ENCODE measurements at places on chromosomes 5 and 9.

DNA sequence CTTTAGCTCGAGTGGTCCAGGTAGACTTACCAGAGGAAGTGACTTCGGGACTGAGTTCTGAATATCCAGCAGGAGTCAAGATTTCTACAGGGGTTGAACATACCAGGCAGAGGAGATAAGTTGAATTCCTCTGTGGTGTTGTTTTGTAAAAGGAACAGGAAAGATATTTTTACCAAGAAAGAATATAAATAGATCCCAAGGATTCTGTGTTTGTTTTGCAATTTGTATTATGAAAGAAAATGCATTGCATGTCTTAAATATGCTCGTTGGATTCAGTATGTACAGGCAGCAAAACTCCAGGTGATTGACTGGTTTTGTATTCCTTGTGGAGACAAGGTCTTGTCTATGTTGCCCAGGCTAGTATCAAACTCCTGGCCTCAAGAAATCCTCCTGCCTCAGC lies 197.8 kb downstream of the FRMD3 start:
- DNase-seq: no peak

DNA sequence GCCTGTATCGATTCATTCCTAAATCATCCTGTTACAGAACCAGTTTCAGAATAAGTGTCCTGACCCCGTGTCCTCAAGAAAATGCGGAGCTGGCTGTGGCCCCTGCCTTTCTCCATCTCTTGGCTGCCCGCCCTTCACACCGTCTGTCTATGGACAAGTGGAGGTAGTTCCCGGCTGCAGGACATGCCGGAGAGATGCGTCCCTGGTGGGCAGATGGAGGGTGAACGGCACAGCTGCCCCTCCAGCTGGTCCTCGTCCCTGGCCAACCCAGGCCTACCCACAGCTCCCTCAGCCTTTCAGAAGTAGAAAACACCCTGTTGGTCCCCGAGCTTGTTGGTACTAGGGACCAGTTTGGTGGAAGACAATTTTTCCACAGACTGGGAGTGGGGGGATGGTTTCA lies 14.8 kb upstream of the EXOC3 start:
- DNase-seq: no peak

- no peak for DNase-seq
Measured at GRCh38 chr5:129653442-129653841, 94.5 kb upstream of the MINAR2 start.

GRCh38 chr5:91521334-91521733 lies 138.2 kb upstream of the ARRDC3 start:
- no peak for DNase-seq

DNA sequence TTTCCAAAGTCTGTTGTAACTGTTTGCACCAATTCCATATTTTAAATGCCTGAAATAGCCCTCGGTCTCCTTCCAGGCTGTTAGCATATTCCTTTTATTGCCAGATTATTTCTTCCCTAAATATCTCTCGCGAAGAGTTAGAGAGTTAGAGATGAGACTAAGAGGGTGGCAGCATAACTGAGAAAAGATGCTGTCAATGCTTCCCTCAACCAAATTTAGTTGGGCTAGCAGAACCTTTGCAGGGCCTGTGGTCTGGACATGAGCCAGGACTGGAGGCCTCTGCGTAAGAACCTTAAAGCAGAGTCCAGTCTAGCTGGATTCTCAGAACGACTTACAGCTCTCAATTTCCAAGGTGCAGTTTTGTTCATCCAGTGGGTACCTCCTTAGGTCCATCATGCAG lies 135.9 kb downstream of the GABRB2 start:
- no peak for DNase-seq

GRCh38 chr5:142446131-142446959 lies 121.5 kb upstream of the SPRY4 start:
- no peak for DNase-seq

DNA sequence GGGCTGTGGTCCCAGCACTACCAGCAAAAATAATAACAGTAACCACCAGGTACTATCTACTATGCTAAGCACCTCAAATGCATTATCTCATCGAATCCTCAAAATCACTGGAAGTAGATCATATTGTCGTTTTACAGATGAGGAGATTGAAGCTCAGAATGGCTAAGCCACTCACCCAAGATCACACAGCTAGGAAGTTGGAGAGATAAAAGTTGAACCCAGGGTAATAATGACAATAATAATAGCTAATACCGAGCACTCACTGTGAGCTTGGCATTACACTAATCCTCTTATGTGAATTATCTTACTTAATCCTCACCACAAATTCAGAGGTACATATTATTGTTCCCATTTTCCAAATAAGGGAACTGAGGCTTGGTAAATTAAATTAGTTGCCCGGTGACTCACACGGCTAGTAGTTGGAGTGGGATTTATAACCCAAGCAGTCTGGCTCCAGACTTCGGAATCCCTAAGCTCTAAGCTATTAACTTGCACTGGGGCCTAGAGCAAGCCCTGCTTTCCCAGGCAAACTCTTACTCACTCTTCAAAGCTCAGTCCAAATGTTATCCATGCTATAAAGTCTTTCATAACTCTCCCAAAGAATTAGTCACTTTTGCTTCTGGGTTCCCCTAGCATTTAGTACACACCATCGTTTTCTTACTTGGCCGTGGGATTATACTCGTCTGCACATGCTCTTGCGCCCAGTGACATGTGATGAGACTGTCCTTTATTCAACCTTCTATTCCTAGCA lies 3.8 kb downstream of the ARSI start:
- DNase-seq: peak; percentile 51

- DNase-seq: peak; percentile 24
Measured at GRCh38 chr5:163379298-163380155, 57.9 kb upstream of the CCNG1 start.

DNA sequence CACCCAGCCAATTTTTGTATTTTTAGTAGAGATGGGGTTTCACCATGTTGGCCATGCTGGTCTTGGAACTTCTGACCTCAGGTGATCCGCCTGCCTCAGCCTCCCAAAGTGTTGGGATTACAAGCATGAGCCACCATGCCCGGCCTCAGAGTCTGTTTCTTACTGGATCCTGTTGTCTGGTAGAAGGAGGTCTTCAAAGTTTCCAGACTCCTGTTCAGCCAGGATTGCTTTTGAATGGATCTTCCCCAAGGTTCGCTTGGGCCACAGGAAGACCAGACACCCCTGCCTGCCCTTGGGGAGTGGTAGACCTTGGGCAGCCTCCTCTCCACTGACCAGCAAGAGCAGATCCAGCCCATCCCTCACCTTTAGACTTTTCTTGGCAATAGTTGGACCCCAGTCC lies 7.6 kb upstream of the LCN2 start:
- DNase-seq: no peak

DNA sequence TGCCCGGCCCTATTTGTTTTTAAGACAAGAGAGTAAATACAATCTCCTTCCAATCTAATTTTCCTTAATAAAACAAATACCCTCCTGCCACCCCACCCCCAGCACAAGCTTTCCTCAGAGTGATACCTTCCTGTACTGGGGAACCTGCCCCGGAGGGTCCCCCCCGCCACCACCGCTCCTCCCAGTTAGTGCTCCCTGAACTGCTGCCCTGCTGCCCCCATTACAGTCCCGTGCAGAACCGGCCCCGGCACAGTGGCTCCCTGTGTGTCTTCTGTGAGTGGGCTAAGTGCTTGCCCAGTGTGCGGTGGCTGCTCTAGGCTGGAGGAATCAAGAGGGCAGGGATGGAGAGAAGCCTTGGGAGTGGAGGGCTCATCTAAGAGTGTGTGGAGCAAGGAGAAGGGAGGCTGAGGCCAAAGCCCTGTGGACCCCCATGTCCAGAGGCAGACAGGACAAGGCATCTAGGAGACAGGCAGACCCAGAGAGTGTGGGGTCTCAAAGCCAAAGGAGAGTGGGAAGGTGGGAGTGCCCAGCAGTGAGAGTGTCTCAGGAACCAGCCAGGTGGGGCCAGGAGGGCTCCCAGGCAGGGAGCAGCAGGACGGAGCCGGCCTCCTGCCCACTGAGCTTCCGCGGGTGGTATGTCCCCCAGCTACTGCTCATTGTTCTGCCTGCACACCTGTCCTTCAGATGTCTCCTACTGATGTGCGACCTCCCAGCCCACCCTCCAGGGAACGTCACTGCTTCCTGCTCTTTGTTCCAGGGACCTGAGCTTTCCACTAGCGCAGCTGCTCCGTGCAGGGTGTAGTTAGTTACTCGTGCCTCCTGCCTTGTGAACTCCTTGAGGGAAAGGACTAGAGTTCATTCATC lies 129.0 kb downstream of the DAB2IP start:
- DNase-seq: no peak

DNA sequence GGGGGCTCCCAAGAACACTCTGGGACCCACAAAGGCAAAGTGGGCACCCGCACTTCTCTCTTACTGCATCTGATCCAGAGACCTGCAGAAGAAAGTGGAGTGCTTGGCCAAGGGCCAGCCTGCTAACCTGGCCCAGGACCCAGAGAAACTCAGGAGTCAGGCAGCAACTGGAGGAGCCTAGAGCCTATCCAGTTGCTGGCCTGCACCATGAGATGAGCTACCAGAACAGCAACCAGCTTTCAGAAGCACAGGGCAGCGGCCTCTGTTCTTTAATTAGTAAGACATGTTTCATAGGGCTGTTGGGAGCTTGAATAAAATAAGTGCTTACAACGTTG lies 298.3 kb downstream of the GADD45G start:
- DNase-seq: no peak

DNA sequence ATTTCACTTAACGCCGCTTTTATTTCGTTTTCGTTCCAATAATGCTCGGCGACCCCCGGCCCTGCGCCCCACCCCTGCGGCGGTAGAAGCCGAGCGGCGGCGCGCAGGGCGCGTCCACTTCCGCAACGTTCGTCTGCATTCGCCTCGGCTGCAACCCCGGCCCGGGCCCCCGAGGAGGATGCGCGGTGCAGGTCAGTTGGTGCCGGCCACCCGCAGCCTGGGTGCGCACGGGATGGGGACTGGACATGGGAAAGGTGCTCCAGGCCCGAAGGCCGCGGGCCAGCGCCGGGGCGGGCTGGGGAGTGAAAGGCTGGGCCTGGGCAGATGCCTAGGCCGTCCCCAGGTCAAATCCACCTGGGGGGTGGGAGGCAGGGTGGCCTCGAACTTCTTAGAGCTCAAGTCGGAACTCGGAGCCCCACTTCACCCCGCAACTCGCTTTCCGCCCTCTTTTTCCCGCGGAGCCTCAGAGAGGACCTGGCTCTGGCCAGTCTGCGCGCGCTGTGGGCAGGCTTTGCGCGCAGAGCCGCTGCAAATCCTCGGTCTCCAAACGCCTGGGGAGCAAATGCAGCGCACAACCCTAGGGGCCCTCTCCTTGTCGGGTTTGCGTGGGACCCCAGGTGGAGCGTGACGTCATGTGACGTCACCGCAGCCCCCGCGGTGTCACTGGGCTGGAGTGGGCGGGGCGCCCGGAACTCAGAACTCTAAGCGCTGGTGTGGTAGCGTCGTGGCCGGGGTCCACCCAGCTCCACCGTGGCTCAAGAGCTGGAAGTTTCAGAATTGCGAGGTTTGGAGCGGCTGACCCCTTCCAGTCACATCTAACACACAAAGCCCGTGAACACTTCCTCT lies 3.3 kb downstream of the TLX3 start:
- DNase-seq: no peak

DNA sequence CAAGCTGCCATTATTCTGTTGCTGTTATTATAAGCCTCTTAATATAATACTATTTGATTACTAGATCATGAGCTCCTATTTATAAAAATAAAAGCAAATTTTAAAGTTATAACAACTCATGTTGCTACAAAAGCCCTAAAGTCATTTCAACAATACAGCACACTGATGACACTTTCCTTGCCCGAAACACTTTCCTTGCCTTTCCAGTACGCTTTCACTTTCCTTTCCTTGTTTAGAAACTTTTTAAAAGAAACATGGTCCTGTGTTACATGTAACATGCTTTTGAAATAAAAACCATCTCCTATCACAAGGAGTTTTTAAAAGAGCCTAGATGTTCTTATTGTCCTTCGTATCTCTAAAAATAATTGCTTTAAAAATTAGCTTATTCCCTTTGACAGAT lies 688.4 kb downstream of the PTPRD start:
- no peak for DNase-seq

GRCh38 chr5:142688281-142688989 lies 2.5 kb upstream of the FGF1 start:
- no peak for DNase-seq

DNA sequence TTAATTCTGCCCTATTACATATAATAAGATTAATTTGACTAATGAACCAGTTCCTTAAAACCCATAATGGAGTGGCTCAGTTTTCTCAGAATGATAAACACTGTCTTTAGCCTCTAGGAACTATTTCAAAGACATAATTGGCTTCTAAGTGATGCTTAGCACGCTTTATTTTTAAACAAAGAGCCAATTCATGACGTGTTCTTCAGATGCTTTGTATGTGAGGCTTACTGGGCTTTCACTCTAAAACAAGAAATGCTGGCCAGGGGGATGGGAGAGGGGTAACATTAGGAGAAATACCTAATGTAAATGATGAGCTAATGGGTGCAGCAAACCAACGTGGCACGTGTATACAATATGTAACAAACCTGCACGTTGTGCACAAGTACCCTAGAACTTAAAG lies 7.6 kb upstream of the SFXN1 start:
- no peak for DNase-seq

DNA sequence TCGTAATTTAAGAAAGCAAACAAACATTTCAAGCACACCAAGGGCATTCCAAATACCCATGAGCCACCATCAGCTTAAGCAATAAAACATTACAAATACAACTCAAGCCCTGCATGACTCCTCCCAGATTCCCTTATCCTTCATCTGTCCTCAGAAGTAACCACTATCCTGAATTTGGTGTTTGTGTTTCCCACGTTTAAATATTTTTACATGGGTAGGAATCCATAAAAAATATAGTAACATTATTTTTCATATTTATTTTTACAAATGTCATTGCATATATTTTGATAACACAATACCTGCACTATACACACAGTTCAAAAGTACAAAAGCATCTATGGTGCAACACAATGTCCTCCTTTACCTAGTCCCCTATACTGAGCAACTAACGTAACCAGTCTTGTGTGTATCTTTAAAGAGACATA lies 6.4 kb downstream of the PRKAA1 start:
- DNase-seq: no peak

DNA sequence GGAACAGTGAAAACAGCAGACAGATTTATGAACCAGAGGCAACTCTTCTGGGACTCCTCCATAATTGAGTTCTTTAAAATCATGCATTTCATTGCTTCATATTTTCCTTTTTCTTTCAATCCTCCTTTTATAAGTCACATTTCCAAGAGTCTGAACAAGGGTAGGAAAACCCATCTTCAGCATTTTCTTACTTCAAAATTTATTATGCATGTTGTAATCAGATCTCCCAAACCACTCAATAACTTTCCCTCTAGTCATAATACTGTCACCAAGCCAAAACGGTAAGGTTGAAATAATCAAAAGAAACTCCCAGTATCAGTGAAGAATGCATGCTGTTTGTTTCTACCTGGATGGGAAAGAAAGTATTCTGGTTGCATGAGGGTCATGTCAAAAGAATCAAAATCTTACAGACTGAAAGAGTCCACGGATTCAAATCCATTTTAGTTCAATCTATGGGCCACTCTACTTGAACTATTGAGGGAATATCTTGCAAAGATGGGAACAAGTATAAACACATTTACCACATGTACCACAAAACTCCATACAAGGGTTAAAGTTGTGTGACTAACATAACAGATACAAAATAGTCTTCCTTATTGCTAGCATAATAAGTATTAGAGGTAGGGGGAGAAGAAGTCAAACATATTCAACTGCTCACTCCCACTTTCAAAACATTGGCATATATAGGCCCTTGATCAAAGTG lies 797.3 kb downstream of the MAT2B start:
- DNase-seq: no peak

GRCh38 chr5:100576217-100576751 lies 41.1 kb downstream of the FAM174A start:
- DNase-seq: no peak

Measured in T1000 (cell line).